ENCODE measurements at places on chromosomes 4 and X.

- no peak overlapping the region for H3K4me3 ChIP-seq
- no peaks in the 10 kb centered on the region for H3K36me3 ChIP-seq
- DNase-seq = no peak
These were observed 583 bp downstream of the GABRE start for GRCh38 chrX:151973851-151974335.

GRCh38 chr4:86717651-86718050 is 123.5 kb downstream of the PTPN13 start:
- H3K27me3 ChIP-seq = peaks cover 8% of the 10 kb centered on the region
- no peaks in the 10 kb centered on the region for H3K36me3 ChIP-seq
- no peak overlapping the region for H3K4me3 ChIP-seq
- no peak overlapping the region for H3K27ac ChIP-seq
- no peak for DNase-seq

DNA sequence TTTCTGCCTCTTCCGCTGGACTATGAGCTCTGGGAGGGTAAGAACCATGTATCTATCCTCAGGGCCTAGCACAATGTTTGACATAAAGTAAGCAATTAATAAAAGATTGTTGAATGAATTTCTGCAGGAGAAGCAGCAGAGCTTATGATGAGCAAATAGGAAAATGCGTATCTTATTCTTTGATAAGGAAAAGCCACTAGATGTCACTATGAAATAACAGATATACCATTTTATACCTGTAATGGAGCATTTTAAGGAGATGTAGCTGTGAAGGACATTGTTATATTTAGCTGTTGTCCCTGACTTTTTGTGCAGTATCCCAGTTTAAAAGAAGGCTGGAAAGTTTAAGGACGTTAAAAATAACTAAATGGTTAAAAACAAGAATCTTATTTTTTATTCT is 147.2 kb upstream of the MBNL3 start:
- no peaks in the 10 kb centered on the region for H3K4me1 ChIP-seq
- no peak for DNase-seq
- no peak overlapping the region for H3K27ac ChIP-seq
- H3K36me3 ChIP-seq = no peaks in the 10 kb centered on the region
- no peak overlapping the region for H3K4me3 ChIP-seq
- no peaks in the 10 kb centered on the region for H3K27me3 ChIP-seq

GRCh38 chr4:119933606-119934005 is 133.0 kb downstream of the MAD2L1 start:
- no peaks in the 10 kb centered on the region for H3K36me3 ChIP-seq
- H3K4me3 ChIP-seq = no peak overlapping the region
- H3K4me1 ChIP-seq = no peaks in the 10 kb centered on the region
- H3K27ac ChIP-seq = no peak overlapping the region
- no peaks in the 10 kb centered on the region for H3K27me3 ChIP-seq
